ENCODE measurements at places on chromosomes 6 and 20.

- DNase-seq = no peak
Measured at GRCh38 chr6:26156850-26157250, 69.6 kb downstream of the HFE start.

DNA sequence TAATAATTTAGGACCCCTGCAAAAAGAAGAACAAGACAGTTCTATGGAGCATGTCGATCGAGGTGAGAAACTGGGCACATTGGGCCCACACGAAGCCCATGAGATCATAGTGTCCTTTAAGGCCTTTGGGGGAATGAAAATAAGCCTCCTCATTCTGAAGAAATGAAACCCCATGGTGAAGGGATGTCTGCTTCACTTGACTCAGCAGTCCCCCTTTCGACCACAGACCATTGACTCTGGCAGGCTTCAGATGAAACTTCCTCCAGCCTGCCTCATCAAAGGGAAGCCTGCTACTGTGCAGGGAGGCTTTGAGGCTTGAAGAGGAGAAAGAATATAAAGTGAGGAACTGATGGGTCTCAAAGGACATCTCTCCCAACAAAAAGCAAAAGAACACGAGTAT is 144.2 kb upstream of the FBXL4 start:
- DNase-seq = no peak

- DNase-seq = peak; percentile 13
Measured at GRCh38 chr6:3751077-3751729, at the start of gene PXDC1. PXDC1 (minus strand) TSS chr6:3751713; CDS start chr6:3751531, 182 bp downstream.

DNA sequence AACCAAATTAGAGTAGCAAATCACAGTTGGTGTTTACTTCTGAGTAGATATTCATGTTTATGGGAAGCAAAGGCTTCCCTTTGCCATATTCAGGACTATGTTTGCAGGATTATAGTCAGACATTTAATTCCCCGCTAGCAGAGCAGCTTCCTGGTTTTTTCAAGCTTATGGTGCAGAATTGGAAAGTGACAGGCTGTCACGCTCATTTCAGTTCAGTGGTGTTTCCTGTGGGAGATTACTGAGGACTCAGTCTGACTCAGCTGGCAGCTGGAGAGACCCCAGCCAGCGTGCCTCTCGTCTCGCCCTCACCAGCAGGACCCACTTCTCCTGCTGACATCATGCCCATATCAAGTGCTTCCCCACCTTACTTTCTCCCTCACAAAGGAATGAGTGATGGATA is 85.1 kb downstream of the LYRM2 start:
- DNase-seq = no peak

- no peak for DNase-seq
Measured at GRCh38 chr20:32886652-32887051, 27.9 kb downstream of the EFCAB8 start.

DNA sequence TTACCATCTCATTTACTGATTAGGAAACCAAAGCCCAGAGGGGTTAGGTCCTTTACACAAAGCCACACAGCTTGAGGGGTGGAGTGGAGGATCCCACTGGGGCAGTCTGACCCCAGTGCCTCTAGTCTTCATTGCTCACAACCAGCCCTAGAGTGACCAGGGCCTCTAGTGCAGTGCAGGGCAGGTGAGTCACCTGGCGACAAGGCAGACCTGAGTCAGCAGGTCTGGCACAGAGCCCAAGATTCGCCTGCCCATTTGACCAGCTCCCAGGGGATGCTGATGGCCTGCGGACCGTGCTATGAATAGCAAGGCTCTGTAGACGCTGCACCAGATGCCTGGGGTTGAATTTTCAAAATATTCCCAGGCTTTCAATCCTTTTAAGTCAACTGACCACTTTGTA is 29.9 kb downstream of the CDH26 start:
- peak; percentile 70 for DNase-seq

- no peak for DNase-seq
Measured at GRCh38 chr6:39189915-39190544, 39.2 kb downstream of the KCNK5 start.

- DNase-seq = no peak
Measured at GRCh38 chr6:46961232-46961631, 39.5 kb upstream of the ADGRF5 start.

DNA sequence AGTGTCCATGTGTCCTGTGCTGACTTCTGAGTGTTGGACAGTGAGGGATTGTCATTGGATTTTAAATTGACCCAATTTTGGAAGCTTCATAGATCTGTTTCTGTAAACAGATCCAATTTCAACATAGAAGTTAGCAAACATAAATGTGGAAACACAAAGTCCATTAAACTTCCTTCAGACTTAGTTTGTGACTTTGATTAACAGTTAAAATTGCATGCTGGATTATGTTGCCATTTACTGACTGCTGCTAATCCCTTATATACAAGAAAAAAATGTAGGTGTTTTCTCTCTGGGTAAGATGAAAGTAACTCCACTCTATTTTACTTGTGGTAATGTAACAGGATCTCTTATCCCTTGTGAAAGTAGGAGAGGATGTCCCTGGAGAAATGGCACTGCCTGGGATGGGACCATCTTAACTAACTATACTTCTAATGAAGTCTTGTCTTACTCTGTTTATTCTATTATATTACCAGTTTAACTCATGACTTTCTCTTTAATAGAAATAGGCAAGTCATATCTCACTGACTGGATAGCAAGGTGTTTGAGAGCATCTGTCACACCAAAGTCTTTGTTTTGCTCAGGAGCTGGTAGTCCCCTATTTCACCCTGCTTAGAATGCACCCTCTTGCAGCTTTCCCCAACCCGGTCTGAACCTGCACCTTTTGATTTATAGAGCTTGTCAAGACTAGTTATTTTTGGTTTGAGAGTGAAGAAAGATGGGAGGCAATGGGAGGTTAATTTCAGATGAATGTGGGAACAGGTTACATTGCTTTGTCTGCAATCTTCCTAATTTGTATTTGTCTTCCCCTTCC is 7.2 kb downstream of the TPX2 start:
- DNase-seq = no peak

DNA sequence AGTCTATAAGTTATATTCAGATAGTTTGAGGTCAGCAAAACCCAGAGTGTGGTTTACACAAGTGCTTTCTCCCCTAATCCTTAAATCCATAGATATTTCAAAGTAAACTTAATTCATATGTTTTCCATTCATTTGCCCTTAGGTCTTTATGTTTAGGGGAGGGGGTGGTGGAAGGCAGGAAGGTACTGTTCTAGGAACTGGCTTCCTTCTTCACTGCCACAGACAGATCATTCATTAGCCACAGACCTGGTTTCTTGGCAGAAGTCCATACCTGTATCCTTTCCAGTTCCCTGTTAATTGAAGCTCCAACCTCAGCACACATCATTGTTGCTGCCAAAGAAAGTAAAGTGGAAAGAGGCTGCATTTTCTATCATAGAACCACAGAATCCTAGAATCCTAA is 123.0 kb downstream of the AIG1 start:
- DNase-seq = no peak

- no peak for DNase-seq
Measured at GRCh38 chr6:33592595-33593413, 12.7 kb upstream of the BAK1 start.

GRCh38 chr20:52010541-52010940 is 181.0 kb downstream of the ZFP64 start:
- DNase-seq = no peak

- no peak for DNase-seq
Measured at GRCh38 chr6:54018722-54019121, 92.5 kb upstream of the MLIP start.

DNA sequence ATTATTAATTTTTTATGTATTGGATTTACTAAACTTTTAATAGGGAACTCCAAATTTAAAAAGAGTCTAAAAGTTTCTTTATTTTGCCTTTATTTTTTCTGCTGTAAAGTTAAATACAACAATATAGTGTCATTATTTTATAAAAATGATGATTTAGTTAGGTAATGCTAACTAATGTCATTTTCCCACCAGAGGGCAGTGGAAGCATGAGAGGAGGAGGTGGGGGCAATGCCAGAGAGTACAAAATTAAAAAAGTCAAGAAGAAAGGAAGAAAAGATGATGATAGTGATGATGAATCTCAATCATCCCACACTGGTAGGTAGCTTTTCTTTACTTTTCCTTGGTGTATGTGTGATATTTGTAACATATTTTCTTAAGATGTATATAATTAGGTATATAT is 20.2 kb upstream of the FHL5 start:
- DNase-seq = no peak

GRCh38 chr6:47111685-47112084 is 69.6 kb upstream of the ADGRF1 start:
- peak; percentile 29 for DNase-seq

GRCh38 chr20:38110525-38111178 is 54.4 kb downstream of the TGM2 start:
- no peak for DNase-seq

GRCh38 chr20:19995220-19995863 is 21.8 kb upstream of the NAA20 start:
- peak; percentile 36 for DNase-seq

- no peak for DNase-seq
Measured at GRCh38 chr6:86961455-86962200, 24.3 kb downstream of the HTR1E start.

DNA sequence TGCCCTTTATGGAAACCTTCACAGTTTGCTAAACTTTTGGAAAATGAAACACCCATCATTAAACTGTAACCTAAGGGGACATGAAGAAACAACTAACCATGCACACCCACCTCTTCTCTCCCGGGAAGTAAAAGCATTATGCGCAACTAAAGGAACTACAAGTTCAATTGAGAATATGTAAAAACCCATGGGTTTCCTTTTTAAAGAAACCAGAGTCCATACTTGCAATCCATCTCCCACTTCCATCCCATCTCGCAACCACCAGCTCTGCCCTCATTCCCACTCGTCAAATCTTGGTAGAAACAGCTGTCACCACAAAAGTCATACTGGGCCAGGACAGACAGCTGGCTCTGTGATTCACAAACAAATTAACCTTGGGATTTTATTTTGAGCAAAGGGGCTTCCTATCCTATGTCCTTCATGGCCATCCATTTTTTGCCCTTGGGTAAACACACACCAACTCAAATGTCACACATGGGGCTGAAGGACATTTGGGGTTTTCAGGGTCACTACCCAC is 81.5 kb downstream of the HAO1 start:
- no peak for DNase-seq

GRCh38 chr20:20711413-20711812 is 1.0 kb downstream of the RALGAPA2 start:
- DNase-seq = no peak

- no peak for DNase-seq
Measured at GRCh38 chr6:35090734-35091133, 50.4 kb downstream of the TCP11 start.

DNA sequence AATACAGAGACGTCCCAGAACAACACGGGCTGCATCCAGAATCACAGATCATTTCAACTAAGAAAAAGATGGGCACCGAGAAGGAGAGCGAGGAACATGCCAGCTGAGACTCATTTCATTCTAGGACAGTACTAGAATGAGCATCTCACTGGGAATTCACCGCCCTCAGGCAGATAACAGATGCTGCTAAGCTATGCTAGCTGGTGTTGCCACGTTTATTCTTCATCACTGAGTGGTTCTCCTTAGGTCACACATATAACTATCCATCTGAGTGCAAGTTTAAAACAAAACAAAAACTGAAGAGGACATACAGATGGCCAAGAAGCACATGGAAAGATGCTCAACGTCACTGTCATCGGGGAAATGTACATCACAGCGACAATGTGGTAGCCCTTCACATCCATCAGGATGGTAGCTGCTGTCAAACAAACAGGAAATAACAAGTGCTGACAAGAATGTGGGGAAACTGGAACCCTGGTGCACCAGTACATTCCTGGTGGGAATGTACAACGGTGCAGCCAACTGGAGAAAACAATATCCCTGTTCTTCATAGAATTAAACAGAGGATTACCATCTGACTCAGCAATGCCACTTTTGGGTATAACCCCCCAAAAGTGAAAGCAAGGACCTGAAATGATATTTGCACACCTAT is 97.6 kb downstream of the SLC22A23 start:
- DNase-seq = no peak

DNA sequence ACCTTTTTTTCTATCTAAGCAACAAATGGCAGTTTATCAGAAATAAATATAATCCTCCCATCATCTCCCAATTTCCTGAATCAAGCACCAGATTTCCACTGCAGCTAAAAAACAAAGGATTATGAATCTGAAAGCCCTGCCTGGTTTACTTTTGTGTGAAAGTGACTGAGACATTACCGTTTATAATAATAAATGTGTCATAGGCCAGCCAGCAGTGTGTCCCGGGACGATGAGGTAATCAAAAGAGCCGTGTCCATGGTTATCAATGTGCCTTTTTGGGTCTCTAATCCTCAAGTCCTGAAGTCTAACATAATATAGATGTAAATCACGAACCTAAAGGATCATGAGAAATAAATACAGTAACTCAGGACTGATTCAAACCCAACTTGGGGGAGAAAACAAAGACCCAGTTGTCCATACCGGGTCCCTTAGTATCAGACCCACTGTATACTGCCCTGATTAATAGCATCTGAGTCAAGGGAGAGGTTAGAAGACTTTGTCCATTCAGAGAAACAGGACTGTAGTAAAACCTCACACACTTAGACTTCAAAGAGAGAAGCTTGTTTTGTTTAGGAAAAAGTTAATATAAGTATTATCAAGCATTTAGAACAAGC is 149.1 kb downstream of the SASH1 start:
- DNase-seq = no peak

DNA sequence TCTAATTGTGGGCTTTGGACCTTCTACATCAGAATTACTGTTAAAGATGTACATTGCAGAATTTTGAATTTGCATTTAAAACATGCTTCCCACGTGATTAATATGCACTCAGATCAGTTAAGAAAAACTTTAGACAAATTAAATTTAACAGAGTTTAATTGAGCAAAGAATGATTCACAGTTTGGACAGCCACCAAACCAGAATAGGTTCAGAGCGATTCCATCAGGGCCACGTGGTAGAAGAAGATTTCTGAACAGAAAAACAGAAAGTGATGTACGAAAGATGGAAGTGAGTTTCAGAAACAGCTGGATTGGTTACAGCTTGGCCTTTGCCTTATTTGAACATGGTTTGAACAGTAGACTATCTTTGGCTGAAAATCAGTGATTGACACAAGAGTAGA is 704.2 kb upstream of the MAP3K7 start:
- DNase-seq = no peak

- peak; percentile 64 for DNase-seq
Measured at GRCh38 chr6:22025468-22026163, 271.2 kb downstream of the PRL start.

- DNase-seq = peak; percentile 30
Measured at GRCh38 chr20:24718696-24719095, 230.4 kb upstream of the CST7 start.

- DNase-seq = no peak
Measured at GRCh38 chr6:52820198-52820597, 16.6 kb upstream of the GSTA1 start.

GRCh38 chr20:49608752-49609670 is 41.1 kb upstream of the PTGIS start:
- DNase-seq = peak; percentile 90

DNA sequence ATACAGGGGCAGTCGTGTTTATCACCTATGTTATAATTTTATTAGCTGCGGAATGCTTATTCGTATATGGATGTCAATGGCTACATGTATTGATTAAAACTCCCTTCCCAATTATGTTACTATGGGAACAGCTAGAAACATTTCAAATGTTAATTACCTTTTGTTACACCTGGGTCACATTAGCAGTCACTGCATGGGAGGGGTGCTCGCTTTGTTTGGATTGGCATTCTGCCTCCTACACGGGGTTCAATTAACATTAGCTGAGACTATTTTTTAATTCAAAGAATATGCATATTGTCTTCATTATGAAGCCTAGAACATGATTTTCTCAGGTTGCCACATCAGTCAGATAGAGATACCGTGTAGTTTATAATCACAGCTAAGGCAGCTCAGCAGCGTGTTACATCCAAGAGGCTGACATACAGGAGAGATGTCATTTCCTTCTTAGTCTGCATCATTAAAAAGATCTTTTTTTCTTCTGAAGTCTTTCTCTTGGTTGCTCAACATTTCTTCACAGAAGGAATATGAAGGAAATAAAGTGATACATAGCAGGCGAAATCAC is 76.2 kb upstream of the RPS6KA2 start:
- DNase-seq = no peak

Measured in urothelium cell line (cell line).